Esophagus squamous epithelium (tissue), 5 donors: ENCODE measurements at places on chromosomes 5 and 9.

GRCh38 chr9:122005597-122005996 is 87.5 kb downstream of the TTLL11 start:
- DNase-seq = no peak

DNA sequence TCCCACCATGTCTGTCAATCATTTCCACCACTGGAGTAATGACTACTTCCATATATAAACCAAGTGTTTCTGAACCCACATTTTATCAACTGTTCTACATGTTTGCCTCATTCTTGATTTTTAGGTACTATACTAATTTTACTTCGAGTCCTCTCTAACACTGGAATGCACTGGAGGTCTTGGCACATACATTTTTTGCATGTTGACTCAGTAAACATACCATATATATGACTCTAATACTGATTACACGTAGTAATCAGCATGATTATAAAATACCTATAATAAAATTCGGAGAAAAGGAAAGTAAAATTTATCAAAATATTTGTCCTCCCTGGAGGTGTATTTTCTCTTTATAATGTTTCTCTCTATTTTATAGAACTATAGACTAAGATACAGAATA is 621.7 kb upstream of the NUDT12 start:
- DNase-seq = no peak

DNA sequence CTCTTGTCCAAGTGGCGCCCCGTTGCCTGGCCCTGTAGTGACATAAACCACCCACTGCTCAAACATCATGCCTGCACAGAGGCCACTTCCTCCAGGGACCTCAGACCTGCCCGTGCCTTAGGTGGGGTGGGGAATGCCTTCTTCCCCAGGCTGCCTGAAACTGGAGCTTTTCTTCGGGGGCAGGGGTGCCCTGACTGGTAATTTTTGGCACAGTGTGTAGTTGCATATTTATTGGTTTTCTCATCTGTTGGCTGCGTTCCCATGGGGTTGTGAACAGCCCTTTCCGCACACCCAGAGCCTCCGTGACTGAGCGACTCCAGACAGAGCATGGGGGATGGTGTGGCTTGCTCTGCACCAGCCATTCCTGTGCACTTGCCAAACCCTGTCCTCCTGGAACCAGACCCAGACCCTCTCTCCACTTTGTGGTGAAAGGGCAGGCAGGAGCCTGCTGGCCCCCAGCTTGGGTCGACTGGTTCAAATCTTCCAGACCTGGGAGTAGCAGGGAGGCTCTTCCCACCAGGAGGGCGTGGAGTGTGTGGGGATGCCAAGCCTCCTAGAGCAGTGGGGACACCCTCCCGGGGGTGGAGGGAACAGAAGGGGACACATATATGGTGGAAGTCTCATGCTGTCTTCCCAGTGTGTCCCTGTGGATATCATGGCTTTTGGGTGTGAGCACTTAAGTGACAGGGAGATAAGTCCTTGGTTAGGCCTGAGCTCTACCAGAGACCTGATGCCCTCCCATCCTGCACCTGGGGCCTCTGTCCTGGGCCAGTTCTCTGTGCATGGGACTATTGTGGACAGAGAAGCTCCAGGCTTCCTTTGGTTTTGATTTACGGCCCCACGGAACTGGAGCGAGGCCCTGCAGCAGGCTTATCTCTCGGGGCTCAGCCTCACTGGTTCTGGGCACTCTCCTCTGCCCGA is 39.6 kb downstream of the WNK2 start:
- no peak for DNase-seq

GRCh38 chr9:35519692-35520363 is 29.9 kb downstream of the RUSC2 start:
- DNase-seq = no peak

DNA sequence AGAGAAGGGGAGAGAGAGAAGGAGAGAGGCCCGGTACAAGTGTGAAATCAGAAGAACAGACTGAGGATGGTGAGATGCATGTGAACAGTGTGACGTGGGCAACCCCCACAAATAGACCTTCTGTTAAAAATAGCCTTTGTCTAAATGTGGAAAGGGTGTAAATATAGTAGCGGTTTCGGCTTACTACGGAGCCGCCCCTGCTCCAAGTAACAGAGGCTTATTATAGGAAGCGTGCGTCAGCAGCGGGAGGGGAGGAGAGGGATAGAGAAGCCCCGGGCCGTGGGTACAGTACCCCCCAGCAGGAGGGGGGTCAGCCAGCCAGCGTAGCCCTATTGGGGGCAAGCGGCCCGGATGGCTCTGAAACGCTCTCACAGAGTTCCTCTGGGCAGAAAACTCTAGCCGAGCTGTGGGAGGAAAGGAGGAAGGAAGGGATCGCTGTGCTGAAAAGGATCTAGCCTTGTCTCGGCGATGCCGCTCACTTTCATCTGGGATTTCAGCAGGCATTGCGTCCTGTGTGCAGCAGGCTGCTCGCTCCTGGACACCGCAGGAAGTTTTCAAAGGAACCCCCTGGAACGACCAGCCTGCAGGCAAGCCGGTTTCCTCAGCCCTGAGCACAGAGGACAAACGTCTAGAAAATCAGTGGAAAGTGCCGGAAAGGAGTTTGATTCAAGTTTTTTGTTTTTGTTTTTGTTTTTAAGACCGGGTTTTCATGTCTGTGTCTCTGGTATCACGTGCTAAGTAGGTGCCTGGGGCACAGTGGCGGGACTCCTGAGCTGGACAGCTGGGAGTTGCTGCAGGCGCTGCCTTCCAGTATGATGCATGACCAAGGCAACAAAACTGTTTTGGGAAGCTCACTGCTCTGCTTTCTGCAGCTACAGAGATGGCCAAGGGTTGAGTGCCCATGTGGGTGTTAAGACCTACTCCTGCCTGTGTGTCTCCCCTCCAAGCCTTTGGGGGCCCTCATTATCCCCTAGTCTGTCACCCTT is 146.6 kb downstream of the SEC61B start:
- no peak for DNase-seq

- DNase-seq = no peak
These were observed 117.9 kb downstream of the INSYN2B start for GRCh38 chr5:169862391-169862811.

DNA sequence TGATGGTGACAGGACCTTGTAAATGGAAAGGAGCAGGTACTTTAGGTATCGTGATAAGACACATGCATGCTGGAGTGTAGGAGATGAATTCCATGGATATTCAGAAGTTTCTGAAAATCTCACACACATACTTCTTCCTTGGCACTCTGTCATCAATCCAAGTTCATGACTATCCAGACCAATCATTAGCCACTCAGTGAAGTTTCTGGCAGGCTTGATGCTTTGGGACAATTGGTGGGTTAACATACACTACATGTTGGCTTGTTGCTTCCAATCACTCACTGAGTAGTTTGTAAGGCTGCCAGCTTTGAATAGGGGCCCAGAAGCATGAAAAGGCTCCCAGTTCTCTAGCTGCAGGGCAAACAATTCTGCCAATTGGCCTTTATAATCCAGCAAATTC is 147.6 kb downstream of the CEMIP2 start:
- no peak for DNase-seq

DNA sequence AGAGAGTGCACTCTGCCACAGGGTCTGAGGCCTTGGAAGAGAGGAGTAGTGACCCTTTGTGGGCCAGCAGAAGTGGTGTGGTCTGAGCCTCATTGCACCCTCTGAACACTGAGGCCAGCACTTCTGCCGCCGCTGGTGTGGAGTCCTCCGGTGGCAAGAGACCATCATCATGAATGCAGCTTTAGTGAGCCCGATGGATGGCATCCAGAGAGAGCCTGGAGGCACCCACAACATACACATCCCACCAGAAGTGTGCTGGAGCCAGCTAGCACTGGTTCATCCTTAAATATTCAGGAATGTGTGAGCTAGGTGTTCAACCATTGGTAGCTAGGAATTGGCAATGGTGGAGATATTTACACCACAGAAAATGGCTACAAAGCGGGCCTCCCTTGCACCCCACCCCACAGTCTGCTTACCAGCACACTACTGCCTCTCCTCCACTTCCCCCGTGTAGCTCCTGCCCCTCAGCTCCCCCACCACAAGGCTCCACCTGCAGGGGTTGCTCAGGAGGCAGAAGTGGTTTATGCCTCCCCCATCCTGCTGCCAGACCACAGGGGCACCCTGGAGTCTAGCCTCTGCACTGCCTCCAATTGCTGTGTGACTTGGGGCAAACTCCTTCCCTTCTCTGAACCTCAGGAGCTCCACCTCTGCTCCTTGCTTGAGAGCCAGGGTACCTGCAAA is 16.4 kb downstream of the SLC6A7 start:
- no peak for DNase-seq

DNA sequence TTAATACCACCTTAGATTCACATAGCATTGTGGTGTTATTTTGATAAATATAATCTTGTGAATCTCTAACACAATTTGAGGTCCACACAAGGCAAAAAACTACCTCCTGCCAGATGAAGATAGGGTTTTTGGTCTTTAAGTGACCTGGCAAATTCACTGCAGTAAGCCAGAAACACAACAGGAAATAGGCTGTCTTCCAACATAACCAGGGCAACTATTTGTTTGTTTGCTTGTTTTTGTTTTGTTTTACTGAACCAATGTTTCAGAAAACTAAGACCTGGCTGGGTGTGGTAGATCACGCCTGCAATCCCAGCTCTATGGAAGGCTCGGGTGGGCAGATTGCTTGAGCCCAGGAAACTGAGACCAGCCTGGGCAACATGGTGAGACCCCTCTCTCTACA is 95.5 kb downstream of the USP20 start:
- DNase-seq = no peak

DNA sequence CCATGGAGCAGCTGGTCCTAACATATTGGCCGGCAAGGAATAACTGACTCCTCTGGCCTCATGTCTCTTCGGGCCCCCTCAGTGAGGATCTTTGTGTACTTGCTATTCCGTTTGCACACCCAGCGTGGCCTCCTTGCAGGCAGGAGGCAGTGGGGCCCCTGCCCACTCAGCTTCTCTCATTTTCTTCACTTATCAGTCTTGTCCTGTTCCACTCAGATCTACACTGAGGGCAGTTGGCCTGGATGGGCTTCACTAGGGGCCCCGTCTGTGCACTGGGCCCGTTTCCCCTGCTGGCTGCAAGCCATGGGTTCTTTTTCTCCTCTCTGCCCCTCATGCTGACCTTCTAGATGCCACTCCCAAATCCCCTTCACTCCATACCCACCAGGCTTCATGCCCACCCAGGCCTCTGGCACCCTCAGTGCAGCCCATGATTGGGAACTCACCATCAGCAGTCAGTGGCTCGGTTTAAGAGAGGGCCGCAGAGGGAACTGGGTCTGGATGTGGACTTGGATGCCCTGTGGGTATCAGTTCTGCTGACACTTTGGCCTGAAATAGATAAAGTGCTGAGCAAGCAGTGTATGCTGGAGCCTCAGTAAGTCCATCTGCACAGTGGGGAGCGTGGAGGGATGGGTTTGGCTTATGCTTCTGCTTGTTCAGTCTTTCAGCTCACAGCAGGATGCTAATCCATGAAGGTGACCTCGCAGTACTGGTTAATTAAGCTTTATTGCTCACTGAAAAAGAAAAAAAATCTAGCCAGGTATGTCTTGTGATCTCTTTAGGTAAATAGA is 57.9 kb downstream of the ERBIN start:
- no peak for DNase-seq

GRCh38 chr5:178338750-178339144 is 106.1 kb upstream of the PHYKPL start:
- DNase-seq = no peak

DNA sequence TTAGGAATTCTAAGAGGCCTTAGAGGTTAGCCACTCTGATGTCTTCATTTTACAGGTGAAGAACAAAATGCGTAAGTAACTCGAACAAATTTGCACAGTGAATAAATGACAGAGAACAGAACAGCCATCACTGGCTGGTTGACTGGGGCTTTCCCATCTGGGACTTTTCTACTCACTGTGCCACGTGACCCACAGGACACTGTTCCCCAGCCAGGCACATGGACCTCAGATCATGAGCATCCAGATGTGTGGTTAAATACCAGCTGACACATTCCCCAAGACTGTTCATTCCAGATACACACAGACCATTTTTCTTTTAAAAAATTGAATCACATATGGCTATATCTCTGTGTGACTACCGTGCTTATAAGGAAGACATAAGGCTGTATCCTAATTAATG is 25.8 kb upstream of the MED10 start:
- no peak for DNase-seq

GRCh38 chr5:163867324-163867723 is 361.9 kb downstream of the MAT2B start:
- DNase-seq = no peak

DNA sequence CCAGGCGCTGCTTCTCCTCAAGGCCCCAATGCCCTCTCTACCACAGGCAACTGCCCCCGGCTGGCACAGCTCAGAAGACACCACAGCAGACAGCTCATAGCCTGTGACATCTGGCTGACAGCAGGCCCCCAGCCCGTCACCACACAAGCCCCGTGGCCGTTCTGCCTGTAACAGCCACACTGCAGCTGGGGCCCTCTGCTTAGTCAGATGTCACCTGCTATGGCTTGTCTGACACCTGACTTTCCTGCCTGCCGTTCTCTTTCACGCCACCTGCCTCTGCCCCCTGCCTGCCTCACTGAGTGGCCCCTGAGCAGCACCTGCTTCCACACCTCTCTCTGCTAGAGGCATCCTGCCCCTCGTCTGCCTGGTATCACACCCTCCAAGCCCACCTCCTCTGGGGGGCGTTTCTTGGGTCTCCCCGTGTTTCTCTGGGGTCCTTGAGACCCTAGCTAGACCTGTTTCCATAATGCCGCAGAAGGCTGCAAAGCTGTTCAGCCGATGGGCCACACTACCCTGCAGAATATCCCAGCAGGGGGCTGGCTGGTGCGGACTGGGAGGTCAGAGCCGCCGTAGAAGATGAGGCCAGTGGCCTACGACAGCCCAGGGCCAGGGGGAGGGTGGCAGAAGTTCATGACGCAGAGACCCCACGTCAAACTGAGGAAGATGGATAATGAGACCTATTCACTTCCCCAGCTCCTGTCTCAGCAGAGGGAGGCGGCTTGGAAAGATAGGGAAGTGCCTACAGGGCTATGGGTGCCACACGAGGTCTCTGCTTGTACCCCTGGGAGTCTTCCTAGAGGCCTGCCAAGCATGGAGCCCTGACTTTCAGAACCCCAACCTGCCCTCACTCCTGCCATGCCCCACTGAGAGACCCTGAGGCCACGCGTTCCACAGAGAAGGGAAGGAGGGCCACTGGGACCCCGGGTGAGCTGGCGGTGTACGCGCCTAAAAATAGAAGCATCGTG is 95.1 kb downstream of the ZNF354C start:
- no peak for DNase-seq

DNA sequence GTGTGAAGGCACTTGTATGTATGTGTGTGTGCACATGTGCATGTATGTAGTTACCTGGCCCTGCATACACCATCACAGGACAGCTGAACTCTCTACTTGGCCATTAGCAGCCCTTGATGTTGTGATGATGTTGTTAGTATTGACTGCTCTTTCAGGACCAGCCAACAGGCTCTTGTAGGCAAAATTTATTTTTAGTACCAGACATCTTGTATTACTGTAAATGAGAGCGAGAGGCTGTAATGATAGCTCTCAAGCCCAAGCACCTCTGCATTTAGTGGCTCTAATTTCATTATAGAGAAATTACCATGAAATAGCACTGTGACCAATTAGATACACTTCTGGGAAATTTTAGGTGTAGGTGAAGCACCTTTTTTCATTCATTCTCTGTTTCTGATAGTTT is 158.0 kb downstream of the SMARCA2 start:
- DNase-seq = no peak

- DNase-seq = no peak
These were observed 342.1 kb downstream of the PRR16 start for GRCh38 chr5:120806202-120806601.
